DMS153 (cell line): ENCODE measurements at places on chromosomes 1 and 21.

GRCh38 chr1:94989911-94990473 lies 63.1 kb upstream of the CNN3 start:
- no peak for DNase-seq

GRCh38 chr1:230125640-230126528 lies 58.8 kb downstream of the GALNT2 start:
- no peak for DNase-seq

- no peak for DNase-seq
Measured at GRCh38 chr21:37530901-37531351, 164.4 kb downstream of the DYRK1A start.

DNA sequence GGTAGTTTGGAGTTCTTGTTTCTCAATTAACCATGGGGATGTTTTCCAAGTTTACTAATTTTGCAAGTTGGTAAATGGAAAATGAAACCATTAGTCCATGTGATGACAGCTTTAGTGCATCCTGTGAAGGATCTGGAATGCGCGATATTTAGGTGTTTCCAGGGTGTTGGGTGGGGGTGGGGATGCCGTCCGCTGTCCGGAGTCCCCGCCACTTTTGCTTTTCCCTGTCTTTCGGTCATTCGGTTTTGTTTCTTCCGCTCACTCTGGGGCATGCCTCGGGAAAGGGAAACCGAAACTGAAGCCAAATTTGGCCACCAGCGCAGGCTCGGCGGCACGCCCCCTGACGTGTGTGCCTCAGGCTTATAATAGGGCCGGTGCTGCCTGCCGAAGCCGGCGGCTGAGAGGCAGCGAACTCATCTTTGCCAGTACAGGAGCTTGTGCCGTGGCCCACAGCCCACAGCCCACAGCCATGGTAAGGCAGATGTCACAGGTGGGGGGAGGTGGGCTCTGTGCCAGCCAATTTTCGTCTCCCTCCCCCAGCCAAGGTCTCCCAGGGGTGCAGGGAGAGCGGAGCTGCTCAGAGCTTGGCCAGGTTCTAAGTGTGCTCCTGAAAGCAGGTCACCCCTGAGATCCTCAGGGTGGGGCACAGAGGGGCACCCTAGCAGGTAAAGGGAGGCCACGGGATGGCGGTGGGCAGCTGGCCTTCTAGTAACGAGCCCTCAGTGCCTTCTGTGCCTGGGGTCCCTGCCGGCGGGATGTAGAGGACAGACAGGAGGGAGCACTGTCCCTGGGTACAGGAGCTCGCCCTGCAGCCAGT lies at the start of gene ISG15:
ISG15 (plus strand) TSS at position 393 of the 817 bp plus-strand sequence; CDS start at position 470, 77 bp downstream.
- DNase-seq: peak; percentile 82

- DNase-seq: no peak
Measured at GRCh38 chr1:58848818-58849411, 65.1 kb upstream of the JUN start.

DNA sequence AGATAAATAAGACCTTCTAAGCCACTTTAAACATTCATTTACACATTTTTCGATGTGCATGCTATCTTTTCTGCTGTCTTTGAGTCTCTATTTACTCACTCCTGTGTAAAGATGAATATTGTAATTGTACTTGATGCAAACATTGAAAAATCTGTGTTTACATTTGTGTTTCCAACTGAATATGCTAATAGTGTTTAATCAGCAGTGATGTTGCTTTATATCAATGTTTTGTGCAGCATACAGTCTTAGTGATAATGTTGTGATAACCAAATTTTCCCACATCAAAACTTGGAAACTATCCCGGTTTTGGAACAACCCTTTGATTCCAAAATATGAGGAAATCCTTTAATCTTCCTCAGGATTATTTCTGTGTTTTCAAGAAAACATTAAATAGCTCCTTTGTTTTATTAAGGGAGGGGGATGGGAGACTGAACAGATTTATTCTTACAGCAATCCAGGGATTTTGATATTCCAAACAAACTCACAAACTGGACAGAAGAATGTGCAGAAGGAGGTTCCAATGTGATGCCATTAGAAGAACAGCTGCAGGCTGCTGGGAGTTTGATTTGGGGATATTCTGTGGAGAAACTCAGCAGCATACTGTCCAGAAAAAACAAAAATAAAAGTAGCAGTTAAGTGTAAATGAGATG lies 248.0 kb downstream of the S1PR1 start:
- DNase-seq: no peak
